NCI-H226 (cell line): ENCODE measurements at places on chromosomes 12 and 14.
A peak's percentile ranks its signal among the peaks of the same experiment; 100 is the strongest.

DNA sequence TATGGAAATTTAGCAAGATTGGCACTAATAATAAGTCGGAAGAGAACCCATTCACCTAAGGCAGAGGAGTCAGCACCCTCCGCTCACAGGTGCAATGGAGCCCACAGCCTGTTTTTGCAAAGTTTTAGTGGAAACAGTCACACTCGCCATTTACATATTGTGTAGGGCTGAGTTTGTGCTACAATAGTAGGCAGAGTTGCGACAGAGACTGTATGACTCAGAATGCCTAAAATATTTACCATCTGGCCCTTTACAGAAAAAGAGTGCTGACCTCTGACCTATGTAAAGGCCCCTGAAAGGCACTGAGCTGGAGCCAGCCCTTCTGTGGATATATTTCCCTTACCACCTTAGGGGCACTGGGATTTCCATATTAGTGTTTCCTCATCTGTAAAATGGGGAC, 79.0 kb downstream of the PRIMA1 start:
- no peak for DNase-seq

DNA sequence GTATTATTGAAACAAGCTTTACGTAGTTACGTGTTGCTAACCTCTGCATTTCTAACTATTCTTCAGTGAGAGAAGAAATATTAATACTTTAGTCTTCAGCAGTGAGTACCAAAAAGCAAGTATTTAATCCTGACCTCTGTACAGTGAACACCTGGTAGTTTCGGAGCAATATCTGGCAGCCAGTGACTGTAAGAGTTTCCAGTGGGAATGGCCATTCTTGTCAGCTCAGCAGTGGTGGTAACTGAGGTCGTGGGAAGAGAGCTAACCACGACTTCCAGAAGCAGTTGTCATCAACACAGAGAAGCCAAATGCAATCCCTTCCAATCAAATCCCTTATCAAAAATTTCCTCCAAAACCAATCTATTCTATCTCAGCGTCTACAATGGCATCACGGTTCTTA, 1500.2 kb upstream of the FLRT2 start:
- DNase-seq: peak; percentile 16

DNA sequence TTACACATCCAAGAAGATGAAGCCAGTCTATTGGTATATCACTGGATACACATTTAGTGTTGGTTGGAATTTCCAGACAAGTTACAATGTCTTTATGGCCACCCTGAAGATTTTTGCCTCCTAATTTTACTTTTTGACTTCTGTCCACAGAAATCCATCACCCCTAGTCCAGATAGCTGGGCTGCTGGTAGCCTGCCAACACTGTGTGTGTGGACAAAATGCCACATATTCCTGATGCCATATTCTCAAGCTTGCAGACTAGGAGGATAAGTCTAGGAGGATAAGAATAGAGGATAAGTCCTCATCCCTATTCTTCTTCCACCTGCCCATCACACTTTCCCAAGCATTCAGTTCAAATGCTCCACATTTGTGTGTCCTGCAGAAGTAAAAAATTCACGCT, 4.6 kb downstream of the ESR2 start:
- no peak for DNase-seq

GRCh38 chr14:24013654-24014514, 25.2 kb downstream of the DHRS4L2 start:
- DNase-seq: peak; percentile 26

GRCh38 chr12:77032406-77032805, 33.0 kb downstream of the E2F7 start:
- DNase-seq: peak; percentile 76

- no peak for DNase-seq
Measured at GRCh38 chr14:92900660-92901059, 22.3 kb upstream of the CHGA start.

GRCh38 chr12:122887819-122888212, 8.1 kb downstream of the VPS37B start:
- no peak for DNase-seq

DNA sequence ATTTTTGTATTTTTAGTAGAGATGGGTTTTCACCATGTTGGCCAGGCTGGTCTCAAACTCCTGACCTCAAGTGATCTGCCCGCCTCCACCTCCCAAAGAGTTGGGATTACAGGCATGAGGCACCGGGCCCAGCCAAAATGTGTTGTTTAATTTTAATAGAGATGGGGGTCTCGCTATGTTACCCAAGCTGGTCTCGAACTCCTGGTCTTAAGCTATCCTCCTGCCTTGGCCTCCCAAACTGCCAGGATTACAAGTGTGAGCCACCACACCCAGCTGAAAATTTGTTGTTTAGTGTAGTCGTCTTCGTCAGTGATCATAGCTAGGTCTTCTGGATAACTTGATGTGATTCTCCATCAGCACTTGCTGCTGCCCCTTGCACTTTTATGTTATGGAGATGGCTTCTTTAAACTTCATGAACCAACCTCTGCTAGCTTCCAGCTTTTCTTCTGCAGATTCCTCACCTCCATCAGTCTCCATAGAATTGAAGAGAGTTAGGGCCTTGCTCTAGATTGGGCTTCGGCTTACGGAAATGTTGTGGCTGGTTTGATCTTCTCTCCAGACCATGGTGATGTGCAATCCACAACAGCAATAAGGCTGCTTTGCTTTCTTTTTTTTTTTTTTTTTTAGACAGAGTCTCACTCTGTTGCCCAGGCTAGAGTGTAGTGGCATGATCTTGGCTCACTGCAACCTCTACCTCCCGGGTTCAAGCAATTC, 13.0 kb downstream of the ISCU start:
- no peak for DNase-seq

GRCh38 chr12:80129895-80130530, 30.7 kb downstream of the OTOGL start:
- DNase-seq: peak; percentile 12

GRCh38 chr12:109944561-109945359, 44.7 kb downstream of the TCHP start:
- DNase-seq: no peak

DNA sequence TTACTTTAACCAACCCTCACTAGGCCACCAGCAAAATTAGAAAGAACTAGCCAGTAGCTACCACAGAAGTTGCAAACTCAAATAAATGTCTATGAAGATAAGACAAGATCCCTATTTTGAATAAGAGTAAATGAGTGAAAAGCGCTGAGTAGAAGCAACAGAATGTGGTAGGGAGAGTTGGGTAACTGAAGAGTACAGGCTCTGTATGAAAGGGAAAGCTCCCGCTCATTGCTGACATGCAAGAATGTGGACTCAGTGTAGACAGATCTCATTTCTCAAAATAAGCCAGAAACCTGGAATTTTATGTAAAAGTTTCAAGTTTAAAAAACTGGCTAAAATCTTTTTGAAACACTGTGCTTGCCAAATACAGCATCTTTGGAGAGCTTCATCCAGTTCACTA, 63.9 kb downstream of the NAV3 start:
- no peak for DNase-seq

DNA sequence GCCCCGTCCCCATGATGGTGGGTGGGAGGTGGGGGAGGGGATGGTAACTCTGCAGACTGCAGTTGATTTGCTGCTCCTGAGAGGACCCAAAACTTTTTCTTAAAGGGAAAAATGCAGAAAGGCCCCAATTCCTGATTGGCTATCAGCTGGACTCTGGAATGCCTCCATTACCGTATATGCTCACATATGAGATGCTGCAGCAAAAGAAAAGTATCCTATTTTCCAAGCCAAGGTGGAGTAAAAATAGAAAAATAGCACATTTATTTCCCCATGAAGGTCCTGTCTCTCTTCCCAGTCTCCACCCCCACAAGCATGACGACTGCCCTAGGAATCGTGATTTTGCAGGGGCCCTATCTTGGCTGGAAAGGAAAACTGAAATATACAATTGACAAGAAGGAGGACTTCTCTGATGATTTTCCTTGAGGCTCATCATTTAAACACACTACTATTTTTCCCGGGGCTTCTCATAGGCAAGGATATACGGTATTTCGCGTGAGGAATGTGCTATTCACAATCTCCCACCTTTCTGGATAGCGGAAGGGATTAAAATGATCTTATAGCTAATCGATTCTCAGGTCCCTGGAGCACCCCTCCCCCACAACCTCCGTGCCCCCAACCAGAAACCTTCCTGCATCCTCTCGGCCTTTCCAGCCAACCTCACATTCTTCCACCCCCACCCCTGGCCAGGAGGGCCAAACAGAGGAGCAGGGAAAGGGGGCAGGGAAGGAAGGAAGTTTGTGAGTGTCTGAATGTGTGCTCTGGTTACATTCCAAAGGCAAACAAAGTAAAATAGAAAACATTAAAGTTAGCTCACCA, 138.9 kb upstream of the CCND2 start:
- no peak for DNase-seq
